Activated CD8-positive, alpha-beta memory T cell treated with anti-CD3 and anti-CD28 coated beads for 1 hour (primary cell): ENCODE measurements at places on chromosomes 4 and X.

GRCh38 chrX:130179170-130179569 is 7.4 kb downstream of the RAB33A start:
- no peak for DNase-seq

- DNase-seq: no peak
Measured at GRCh38 chrX:23845351-23845817, 62.4 kb downstream of the APOO start.

- DNase-seq: no peak
Measured at GRCh38 chr4:90718931-90719330, 591.7 kb downstream of the CCSER1 start.

DNA sequence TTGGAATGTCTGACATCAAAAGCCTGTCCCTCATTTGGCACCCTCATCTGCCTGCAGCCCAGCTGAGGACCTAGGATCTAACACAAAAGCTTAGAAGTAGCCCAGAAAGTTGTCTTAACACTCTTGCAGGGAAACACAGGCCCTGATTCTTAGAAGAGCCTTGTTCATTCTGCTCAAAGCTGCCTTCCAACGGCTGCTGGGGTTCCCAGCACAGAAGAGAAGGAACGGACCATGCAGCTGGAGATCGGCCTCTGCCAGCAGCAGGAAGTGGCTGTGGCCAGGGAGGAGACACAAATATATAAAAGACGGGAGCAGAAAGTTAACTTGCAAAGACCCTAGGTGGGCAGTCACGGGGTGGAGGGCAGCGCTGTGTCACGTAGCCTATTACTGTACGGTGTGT is 20.4 kb downstream of the PRPS2 start:
- no peak for DNase-seq

DNA sequence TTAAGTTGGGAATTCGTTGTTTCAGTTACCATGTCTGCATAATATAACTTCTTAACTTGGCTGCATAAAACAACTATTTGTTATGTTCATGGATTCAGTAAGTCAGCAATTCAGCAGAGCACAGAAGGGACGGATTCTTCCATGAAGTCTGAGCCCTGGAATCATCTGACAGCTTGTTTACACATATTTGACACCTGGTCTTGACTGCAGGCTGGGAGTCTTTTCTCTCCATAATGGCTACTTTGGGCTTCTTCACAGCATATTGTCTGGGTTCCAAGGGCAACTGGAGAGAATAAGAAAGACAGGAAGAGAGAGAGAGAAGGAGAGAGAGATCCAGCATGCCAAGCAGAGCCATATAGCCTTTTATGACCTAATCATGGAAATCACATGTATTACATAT is 23.1 kb downstream of the CENPC start:
- no peak for DNase-seq

- no peak for DNase-seq
Measured at GRCh38 chr4:15010038-15010585, 7.8 kb downstream of the CPEB2 start.

DNA sequence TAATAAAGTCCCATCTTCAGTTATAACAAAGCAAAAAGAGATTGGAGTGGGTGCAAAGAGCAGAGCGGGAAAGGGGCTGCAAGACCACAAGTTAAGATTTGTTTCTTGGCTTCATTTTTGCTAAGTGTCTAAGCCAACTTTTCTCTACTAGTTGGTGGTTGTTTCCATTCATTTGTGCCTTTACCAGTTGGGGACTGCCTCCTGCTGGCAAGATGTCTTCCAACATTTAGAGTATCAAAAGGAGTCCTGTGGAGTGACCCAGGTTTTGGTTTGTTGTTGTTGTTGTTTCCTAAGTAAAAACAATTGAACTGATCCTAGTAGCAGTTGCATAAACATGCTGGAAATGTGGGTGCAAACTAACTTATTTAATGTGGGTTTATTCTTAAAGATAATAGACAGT is 121.1 kb downstream of the SPATA18 start:
- no peak for DNase-seq

DNA sequence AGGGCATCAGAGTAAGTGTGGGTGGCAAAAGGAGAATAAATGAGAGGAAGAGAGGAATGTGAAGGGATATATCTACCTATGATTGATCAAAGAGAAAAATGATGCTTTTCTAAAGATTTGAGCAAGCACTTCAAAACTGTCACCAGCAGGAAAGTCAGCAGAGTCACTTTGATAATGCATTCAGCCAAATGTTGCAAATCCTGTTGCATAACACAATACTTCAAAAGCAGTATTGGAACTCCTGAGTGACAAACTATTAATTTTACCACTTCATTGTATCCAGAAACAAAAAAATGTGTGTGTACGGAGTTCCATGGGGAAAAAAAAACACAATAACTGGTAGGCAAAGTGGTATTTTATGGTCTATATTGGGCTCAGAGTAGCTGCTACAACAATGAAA is 160.3 kb downstream of the EMCN start:
- DNase-seq: no peak

- no peak for DNase-seq
Measured at GRCh38 chrX:41671082-41671481, 17.7 kb upstream of the GPR34 start.

- DNase-seq: no peak
Measured at GRCh38 chrX:127177966-127178365, 358.4 kb downstream of the PRR32 start.

GRCh38 chr4:88352062-88352740 is 26.5 kb upstream of the HERC6 start:
- DNase-seq: no peak

DNA sequence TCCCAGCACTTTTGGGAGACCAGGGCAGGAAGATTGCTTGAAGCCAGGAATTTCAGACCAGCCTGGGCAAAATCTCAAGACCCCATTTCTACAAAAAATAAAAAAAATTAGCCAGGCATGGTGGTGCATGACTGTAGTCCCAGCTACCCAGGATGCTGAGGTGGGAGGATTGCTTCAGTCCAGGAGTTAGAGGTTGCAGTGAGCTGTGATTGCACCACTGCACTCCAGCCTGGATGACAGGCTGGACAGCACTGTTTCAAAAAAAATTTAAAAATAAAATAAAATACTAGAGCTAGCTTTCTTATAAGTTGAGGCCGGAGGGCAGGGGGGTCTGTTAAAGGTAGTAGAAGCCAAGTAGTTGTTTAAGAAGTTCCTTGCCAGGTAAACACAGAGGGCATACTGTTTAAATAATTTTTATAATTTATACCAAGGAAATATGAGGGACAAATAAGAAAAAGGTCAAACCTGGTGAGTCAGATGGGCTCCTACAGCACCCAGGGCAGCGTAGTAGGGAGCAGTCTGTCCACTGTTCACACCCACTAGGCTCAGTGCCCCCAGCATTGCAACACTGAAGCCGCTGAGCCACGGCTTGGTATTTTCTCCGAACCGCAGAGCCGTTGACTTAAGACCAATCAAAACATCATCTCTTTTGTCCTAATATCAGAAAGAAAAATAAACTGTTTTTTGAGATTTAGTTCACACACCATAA is 17.3 kb downstream of the COQ2 start:
- DNase-seq: no peak

GRCh38 chrX:2478546-2479419 is 22.0 kb downstream of the DHRSX start:
- DNase-seq: no peak

GRCh38 chrX:72269671-72270251 is 7.3 kb downstream of the RPS4X start:
- DNase-seq: no peak

- no peak for DNase-seq
Measured at GRCh38 chr4:109156356-109156755, 146.1 kb downstream of the COL25A1 start.

DNA sequence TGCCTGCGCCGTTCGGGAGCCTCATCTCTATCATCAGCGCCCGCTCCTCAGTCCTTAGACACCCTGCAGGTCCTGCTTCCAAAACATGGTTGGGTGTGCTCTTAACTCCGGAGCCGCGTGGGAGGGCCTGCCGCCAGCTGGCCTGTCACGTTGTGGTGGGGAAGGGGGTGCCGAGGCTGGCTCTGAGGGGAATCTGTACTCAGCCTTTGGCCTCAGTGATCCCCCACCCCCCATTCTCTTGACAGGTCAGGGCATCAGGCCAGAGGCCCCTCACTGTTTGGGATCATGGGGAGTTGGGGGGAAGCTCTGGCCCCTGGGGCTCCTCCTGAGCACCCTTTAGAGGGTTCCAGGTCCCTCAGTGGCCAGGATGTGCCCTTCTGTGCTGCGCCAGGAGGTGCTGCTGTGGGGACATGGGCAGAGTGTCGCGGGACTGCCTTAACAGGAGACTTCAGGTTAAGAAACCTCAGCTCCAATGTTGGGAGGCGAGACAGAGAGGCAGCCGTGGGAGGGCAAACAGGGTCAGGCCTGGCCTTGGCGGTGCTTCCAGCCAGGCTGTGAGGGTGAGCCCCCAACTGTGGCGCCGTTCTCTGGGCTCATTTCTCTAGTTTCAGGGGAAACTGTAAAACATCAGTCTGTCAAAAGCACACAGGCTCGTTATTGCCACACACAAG is 33.5 kb downstream of the TRMT44 start:
- DNase-seq: no peak

GRCh38 chrX:45623266-45623665 is 422.6 kb upstream of the DIPK2B start:
- DNase-seq: no peak

- no peak for DNase-seq
Measured at GRCh38 chr4:119656342-119656741, 27.7 kb upstream of the PDE5A start.
